ENCODE measurements at places on chromosomes 12 and 14. TPM values are rescaled to one million over a fixed set of nuclear protein-coding genes. Genes with fewer than 3 reads are reported as not detected.
A peak's percentile ranks its signal among the peaks of the same experiment; 100 is the strongest.

GRCh38 chr12:14167005-14167628 lies 185.7 kb upstream of the GRIN2B start:
- no peak overlapping the region for H3K27ac ChIP-seq
- H3K4me1 ChIP-seq, result peaks cover 6% of the 10 kb centered on the region
- peaks cover 15% of the 10 kb centered on the region for H3K27me3 ChIP-seq
- peak; percentile 68 for DNase-seq
- H3K36me3 ChIP-seq, result peaks cover 2% of the 10 kb centered on the region

DNA sequence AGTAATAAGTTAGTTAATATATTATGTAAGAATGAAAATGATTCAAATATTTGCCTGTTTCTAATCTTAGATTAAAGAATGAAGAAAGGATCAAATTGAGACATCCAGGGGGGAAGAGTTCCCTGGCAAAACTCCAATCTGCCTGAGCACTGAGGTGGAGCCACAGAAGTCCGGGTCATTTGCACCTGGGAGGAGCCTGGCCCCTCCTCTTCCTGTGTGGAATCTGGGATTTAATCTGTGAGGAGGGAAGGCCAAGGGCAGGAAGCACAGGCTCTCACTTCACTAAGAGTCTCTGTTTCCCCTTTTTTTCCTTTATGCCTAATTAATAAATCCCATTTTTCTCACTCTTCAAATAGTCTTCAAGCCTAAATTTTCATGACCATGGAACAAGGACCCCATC lies 599.5 kb downstream of the FLRT2 start:
- no peaks in the 10 kb centered on the region for H3K36me3 ChIP-seq
- H3K4me3 ChIP-seq, result no peak overlapping the region
- H3K27me3 ChIP-seq, result no peaks in the 10 kb centered on the region
- no peak overlapping the region for H3K27ac ChIP-seq
- no peak for DNase-seq
- H3K4me1 ChIP-seq, result no peaks in the 10 kb centered on the region

DNA sequence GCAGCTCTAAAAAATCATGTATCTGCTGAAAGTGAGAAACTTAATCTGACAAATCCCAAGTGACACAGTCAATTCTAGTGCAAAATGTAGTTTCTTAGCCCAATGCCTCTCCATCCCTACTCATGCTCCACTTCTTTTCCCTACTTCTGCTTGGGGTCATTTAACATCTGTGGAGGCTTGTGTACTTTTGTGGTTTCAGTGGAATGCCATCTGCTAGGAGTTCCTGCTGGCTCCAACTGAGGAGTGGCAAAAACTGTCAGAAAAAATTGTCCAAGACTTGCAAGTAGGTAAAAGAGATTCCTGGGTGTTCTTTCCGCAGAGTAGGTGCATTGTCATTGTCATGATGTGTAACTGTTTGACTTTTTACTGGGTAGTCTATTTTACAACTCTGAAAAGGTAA lies 12.5 kb upstream of the AVPR1A start:
- H3K4me3 ChIP-seq, result no peak overlapping the region
- H3K4me1 ChIP-seq, result peaks cover 13% of the 10 kb centered on the region
- no peak overlapping the region for H3K27ac ChIP-seq
- no peaks in the 10 kb centered on the region for H3K36me3 ChIP-seq
- no peak for DNase-seq
- H3K27me3 ChIP-seq, result no peaks in the 10 kb centered on the region

- peaks cover 26% of the 10 kb centered on the region for H3K36me3 ChIP-seq
- H3K4me3 ChIP-seq, result no peak overlapping the region
- H3K4me1 ChIP-seq, result no peaks in the 10 kb centered on the region
- H3K27ac ChIP-seq, result no peak overlapping the region
Observed at GRCh38 chr14:68612049-68612448, 180.8 kb downstream of the ZFP36L1 start.

- H3K27me3 ChIP-seq, result no peaks in the 10 kb centered on the region
- peaks cover 5% of the 10 kb centered on the region for H3K4me1 ChIP-seq
- peaks cover 35% of the 10 kb centered on the region for H3K36me3 ChIP-seq
- no peak for DNase-seq
- H3K4me3 ChIP-seq, result no peak overlapping the region
Observed at GRCh38 chr14:52860209-52860608, 68.8 kb upstream of the GNPNAT1 start.

The EP400 gene
- 73.4 TPM for total RNA-seq

DNA sequence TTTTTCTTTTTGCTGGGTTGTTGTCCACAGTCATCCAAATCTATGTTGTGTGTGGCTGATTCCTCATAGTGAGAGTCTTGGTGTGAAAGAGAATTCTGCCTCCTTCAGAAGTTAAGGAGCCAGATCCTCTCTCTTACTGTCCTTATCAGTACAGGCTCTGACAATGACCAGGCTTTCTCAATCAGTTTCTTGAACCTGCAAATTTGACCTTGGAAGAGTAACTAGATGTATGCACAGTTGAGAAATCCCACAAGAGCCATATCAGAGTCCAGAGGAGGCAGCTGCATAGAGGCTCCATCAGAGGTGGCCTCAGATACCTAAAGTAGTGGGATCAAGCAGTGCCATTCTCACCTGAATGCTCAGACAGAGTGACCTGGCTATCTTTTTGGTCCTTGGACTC lies 5.5 kb upstream of the GALC start:
- DNase-seq, result no peak
- no peaks in the 10 kb centered on the region for H3K27me3 ChIP-seq
- H3K27ac ChIP-seq, result no peak overlapping the region
- H3K4me3 ChIP-seq, result no peak overlapping the region
- H3K36me3 ChIP-seq, result no peaks in the 10 kb centered on the region
- H3K4me1 ChIP-seq, result peaks cover 20% of the 10 kb centered on the region

- no peak for DNase-seq
- H3K4me3 ChIP-seq, result peak overlapping the region; percentile 93
- H3K27me3 ChIP-seq, result peaks cover 15% of the 10 kb centered on the region
- H3K36me3 ChIP-seq, result no peaks in the 10 kb centered on the region
- H3K4me1 ChIP-seq, result peaks cover 14% of the 10 kb centered on the region
- H3K27ac ChIP-seq, result no peak overlapping the region
Observed at GRCh38 chr12:104064842-104065427, 604 bp downstream of the HCFC2 start.

GRCh38 chr12:44441155-44441554 lies 435.0 kb downstream of the NELL2 start:
- no peaks in the 10 kb centered on the region for H3K36me3 ChIP-seq
- no peaks in the 10 kb centered on the region for H3K27me3 ChIP-seq
- DNase-seq, result no peak
- H3K27ac ChIP-seq, result no peak overlapping the region
- no peaks in the 10 kb centered on the region for H3K4me1 ChIP-seq
- H3K4me3 ChIP-seq, result no peak overlapping the region

DNA sequence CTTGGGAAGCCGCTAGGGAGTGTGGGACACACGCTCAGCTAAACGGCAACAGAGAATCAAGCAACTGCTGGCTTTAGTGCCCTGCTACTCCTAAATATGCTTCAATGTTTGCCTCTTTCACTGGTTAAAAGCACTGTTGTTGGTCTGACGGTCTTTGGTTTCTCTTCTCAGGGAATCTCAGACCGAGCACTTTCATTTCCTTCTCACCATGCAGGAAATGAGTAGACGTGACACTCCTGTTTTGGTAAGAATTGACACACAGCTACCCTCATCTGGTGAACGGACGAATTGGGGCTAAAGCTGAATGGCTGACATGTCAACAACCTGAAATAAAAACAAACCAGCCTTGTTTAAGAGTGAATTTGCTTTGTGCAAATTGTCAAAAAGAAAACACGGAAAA lies 57.5 kb upstream of the PIWIL1 start:
- peaks cover 5% of the 10 kb centered on the region for H3K27me3 ChIP-seq
- H3K4me3 ChIP-seq, result no peak overlapping the region
- H3K4me1 ChIP-seq, result peaks cover 7% of the 10 kb centered on the region
- no peak overlapping the region for H3K27ac ChIP-seq
- no peak for DNase-seq

The FAR2 gene
- 13.6 TPM for total RNA-seq

DNA sequence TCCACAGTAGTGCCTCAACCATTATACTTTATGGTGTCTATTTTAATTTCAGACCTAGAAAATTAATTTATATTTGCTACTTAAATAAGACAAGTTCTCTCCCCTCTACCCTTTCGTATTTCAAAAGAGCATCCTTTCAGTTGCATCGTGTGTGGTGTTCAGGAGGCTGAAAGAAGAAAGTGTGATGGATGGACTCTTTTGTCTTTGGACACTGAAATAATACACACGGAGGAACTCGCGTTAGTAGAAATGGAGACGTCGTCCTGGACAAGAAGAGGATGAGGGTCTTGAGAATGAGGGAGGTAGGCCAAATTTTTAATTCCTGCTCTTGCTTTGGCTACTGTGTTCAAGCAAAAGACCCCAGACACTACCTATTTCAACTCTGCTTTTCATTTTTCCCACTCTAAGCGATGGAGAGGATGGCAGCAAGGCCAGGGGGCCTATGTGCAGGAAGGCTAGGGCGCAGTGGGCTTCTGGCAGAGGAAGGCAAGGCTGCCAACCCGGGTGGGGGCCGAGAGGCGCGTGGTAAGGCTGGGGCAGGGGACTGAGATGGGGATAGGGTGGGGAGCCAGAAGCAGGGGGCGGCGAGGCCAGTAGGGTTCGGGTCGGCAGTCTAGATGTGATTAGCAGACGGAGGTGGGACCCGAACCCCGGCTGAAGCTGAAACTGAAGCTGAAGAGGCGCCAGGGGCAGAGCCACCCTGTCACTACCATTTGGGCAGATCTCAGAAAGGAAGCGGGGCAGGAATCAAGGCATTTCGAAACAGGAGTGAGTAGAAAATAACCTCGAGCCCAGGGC lies 722 bp downstream of the TMED8 start:
- H3K36me3 ChIP-seq, result peaks cover 14% of the 10 kb centered on the region
- peak; percentile 9 for DNase-seq
- H3K27me3 ChIP-seq, result no peaks in the 10 kb centered on the region
- peaks cover 51% of the 10 kb centered on the region for H3K4me1 ChIP-seq

The TRPV4 gene
- 3.5 TPM for total RNA-seq

- no peak overlapping the region for H3K27ac ChIP-seq
- DNase-seq, result no peak
- peaks cover 28% of the 10 kb centered on the region for H3K4me1 ChIP-seq
- peaks cover 35% of the 10 kb centered on the region for H3K27me3 ChIP-seq
- no peaks in the 10 kb centered on the region for H3K36me3 ChIP-seq
Observed at GRCh38 chr14:22822016-22822570, 6.9 kb upstream of the SLC7A7 start.

DNA sequence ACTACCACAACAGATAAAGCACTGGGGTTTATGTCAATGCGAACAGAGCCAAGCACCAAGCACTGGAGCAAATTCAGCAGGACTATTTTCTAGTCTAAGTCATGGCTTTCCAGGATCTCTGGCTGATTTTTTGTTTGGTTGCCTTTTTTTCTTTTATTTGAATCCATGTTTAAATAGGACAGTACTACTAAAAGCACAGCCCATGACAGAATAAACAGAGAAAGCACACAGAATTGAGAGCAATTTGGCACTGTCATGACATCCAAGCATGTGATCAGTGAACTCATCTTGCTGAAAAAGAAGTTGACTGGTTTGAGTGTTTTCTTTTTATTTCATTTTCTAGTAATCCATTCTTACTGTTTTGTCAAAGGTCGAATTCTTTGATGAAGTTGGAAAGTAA lies 23.1 kb upstream of the RERG start:
- H3K4me3 ChIP-seq, result no peak overlapping the region
- no peaks in the 10 kb centered on the region for H3K4me1 ChIP-seq
- DNase-seq, result no peak
- no peak overlapping the region for H3K27ac ChIP-seq
- peaks cover 3% of the 10 kb centered on the region for H3K36me3 ChIP-seq
- H3K27me3 ChIP-seq, result peaks cover 21% of the 10 kb centered on the region

The SLC38A4 gene
- not detected for total RNA-seq

DNA sequence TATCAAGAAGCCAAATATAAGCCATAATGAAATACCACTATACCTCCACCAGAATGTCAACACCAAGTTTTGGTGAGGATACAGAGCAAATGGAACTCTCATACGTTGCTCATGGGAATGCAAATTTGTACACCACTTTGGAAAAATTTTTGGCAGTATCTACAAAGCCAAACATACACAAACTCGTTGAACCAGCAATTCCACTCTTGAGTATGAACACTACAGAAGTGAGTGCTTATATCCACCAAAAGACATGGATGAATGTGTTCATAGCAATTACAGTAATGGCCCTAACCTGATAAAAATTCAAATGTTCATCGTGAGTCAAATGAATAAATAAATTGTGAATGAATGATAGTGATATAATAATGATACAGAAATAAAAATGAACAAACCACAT lies 24.8 kb downstream of the C12orf71 start:
- DNase-seq, result no peak
- H3K4me3 ChIP-seq, result no peak overlapping the region
- H3K27me3 ChIP-seq, result no peaks in the 10 kb centered on the region
- no peaks in the 10 kb centered on the region for H3K36me3 ChIP-seq
- H3K4me1 ChIP-seq, result no peaks in the 10 kb centered on the region

GRCh38 chr12:121996945-121997612 lies 24.6 kb upstream of the BCL7A start:
- no peak overlapping the region for H3K4me3 ChIP-seq
- no peak overlapping the region for H3K27ac ChIP-seq
- H3K27me3 ChIP-seq, result peaks cover 2% of the 10 kb centered on the region
- H3K4me1 ChIP-seq, result peaks cover 7% of the 10 kb centered on the region
- H3K36me3 ChIP-seq, result peaks cover 9% of the 10 kb centered on the region

- H3K4me3 ChIP-seq, result no peak overlapping the region
- H3K4me1 ChIP-seq, result peaks cover 4% of the 10 kb centered on the region
- no peak overlapping the region for H3K27ac ChIP-seq
- H3K36me3 ChIP-seq, result peaks cover 49% of the 10 kb centered on the region
- DNase-seq, result peak; percentile 83
Observed at GRCh38 chr12:133080026-133080367, 726 bp upstream of the ZNF140 start.

The IL26 gene
- not detected for total RNA-seq

DNA sequence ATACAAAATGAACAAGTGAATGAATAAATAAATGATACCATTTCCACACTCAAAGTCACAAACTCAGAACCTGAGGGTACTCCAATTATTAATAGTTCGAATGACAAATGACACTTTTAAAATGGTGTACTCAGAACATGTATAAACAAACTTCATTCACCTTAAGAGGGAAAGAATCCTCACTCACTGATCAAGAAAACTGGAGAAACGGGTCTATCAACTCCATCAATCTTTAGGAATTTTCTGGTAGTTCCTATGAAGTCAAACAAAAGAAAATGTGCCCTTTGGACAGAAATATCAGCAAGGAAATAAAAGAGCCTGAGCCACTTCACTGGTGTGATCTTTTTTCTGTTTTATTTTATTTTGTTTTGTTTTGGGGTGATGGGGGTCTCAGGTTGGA lies 5.2 kb upstream of the NRDE2 start:
- no peaks in the 10 kb centered on the region for H3K36me3 ChIP-seq
- H3K27me3 ChIP-seq, result peaks cover 86% of the 10 kb centered on the region
- H3K27ac ChIP-seq, result no peak overlapping the region
- H3K4me1 ChIP-seq, result peaks cover under 1% of the 10 kb centered on the region
- no peak overlapping the region for H3K4me3 ChIP-seq

- H3K4me3 ChIP-seq, result no peak overlapping the region
- peaks cover 13% of the 10 kb centered on the region for H3K4me1 ChIP-seq
- H3K27ac ChIP-seq, result no peak overlapping the region
- no peak for DNase-seq
- H3K27me3 ChIP-seq, result peaks cover 7% of the 10 kb centered on the region
- H3K36me3 ChIP-seq, result no peaks in the 10 kb centered on the region
Observed at GRCh38 chr14:24056800-24057184, 5.0 kb downstream of the CARMIL3 start.
